Suprapubic skin (tissue), 4 donors: ENCODE measurements at places on chromosomes 3 and 15.
A peak's percentile ranks its signal among the peaks of the same experiment; 100 is the strongest.

- no peak for DNase-seq
Observed at GRCh38 chr3:53956586-53956985, 64.9 kb upstream of the SELENOK start.

- no peak for DNase-seq
Observed at GRCh38 chr3:11159421-11159904, 5.2 kb downstream of the HRH1 start.

GRCh38 chr3:82424031-82424339 lies 662.5 kb upstream of the GBE1 start:
- DNase-seq, result no peak

DNA sequence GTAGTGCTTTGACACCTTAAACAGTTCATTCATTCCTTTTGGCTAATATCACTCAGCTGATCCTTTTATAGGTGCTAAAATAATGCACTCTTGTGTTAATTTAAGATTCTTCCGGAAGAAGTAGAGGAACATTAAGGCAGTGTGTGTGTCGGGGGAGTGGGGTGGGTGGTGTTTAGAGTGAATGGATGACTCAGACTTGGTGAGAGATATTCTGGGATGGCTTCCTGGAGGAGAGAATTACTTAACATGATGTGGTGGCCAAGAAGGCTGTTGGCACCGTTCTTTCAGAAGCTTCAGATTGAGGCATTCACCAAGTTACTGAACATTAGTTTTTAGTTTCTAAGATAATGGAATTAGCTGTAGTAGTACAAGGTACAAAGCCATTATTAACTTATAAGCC lies 125.6 kb upstream of the ROPN1 start:
- DNase-seq, result no peak

- DNase-seq, result no peak
Observed at GRCh38 chr3:11810276-11810675, 36.4 kb downstream of the TAMM41 start.

DNA sequence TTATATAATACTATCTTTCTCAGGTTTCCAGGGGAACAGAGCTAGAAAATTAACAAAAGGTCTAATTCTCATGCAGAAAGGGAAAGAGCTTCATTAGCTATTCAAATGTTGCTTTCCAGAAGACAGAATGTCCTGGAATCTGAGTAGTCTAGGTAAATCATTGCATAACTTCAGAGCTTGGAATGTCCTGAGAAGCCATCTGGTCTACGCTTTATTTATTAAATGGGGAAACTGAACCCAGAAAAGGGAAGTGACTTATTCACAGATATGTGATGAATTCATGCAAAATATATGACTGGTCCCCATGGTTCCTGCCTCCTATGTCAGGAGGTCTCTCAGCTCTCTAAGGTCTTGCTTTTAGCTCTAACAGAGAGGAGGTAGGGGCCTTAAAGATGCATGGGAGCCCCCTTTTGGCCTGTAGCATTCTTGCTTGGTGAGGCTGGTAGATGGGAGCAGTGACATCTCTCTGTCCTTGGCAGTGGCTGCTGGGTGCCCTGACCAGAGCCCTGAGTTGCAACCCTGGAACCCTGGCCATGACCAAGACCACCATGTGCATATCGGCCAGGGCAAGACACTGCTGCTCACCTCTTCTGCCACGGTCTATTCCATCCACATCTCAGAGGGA lies 99.2 kb downstream of the CEMIP start:
- no peak for DNase-seq

- DNase-seq, result no peak
Observed at GRCh38 chr3:15151166-15151565, 52.2 kb upstream of the RBSN start.

DNA sequence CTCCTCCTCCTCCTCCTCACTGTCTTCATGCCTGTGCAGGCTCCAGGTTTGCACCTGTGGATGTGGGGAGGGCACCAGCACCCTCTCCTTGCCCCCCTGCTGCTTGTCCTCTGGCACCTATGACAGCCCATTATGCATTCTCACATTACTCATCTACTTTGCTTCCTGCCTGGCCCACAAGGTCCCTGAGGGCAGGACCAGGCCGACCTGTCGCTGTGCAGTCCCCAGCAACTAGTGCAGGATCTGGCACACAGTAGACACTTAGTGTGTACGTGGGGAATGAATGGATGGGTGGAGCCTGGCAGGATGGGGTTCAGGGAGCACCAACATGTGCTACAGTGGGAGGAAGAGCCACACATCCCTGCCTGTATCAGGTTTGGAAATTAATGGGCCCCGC lies 58.3 kb upstream of the TMEM115 start:
- no peak for DNase-seq

GRCh38 chr3:152419748-152420147 lies 151.0 kb downstream of the MBNL1 start:
- no peak for DNase-seq

DNA sequence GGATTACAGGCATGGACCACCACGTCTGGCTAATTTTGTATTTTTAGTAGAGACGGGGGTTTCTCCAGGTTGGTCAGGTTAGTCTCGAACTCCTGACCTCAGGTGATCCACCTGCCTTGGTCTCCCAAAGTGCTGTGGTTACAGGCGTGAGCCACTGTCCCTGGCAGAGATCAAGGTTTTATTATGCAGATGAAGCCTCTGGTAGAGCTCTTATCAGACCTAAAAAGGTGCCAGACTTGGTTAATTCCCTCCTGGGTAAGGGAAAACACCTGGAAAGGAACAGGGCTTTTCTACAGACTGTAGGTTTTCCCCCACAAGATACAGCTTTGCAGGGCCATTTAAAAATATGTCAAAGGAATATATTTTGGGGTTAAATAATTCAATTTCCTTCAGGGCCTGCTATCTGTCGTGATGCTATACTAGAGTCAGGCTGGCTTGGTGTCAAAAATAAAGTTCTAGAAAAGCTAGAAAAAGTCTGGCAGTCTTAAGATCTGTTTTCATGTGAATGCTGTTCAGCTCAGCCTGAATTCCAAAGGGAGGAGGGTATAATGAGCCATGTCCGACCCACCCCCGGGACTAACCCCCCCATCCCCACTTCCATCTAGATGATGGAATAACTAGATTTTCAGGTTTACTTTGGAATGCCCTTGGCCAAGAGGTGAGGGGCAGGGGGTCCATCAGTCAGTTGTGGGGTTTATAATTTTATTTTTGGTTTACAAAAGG lies 1.9 kb upstream of the BLOC1S6 start:
- no peak for DNase-seq

DNA sequence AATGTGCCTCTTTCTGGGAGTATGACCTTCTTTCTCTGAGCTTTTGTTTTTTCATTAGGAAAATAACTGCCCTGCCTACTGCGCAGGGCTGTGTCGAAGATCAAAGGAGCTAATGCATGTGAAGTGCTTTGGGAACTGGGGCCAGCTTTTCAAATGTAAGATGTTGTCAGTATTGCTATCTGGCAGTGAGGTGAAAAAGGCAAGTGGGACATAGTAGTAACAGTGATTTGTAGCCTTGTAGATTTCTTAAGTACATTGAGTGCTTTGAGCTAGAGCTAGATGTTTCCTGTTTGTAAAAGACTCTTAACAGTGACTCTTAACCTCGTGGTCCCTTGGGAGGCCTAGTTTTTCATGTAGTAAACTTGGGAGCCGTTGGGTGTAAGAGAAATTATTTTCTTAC lies 126.5 kb downstream of the ECT2 start:
- DNase-seq, result no peak

GRCh38 chr15:36863570-36863969 lies 236.8 kb downstream of the MEIS2 start:
- no peak for DNase-seq

GRCh38 chr3:51642462-51642861 lies 28.6 kb upstream of the TEX264 start:
- no peak for DNase-seq

- DNase-seq, result no peak
Observed at GRCh38 chr3:170499562-170500156, 81.0 kb downstream of the CLDN11 start.

- no peak for DNase-seq
Observed at GRCh38 chr3:7546253-7546652, 685.3 kb downstream of the GRM7 start.

DNA sequence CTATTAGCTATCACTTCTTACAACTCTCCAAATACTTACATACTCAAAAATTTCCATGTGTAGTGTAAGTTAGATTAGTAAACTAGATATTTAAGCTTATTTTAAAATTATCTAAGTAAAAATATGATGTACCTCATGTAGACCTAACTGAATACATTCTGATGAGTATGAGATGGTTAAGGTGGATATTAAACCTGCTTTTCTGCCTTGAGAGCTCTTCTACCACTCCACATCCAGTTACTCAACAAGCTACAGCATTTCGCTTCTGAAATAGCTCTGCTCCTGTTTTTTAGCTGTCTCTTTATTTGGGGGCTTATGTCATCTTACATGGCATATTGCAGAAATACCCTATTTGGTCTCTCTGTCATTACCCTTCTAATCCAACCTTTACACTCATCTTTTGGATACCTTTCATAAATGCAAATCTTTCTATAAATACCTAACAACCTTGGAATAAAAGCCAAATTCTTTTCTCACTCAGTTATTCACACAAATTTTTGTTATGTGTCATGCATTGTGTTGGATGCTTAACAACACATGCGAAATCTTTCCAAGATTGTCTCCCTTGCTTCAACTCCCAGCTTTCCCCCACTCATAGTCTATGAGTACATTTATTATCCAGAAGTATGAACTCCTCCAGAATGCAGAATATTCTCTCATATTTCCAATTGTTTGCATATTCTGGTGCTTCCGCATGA lies 92.0 kb downstream of the ALCAM start:
- no peak for DNase-seq

DNA sequence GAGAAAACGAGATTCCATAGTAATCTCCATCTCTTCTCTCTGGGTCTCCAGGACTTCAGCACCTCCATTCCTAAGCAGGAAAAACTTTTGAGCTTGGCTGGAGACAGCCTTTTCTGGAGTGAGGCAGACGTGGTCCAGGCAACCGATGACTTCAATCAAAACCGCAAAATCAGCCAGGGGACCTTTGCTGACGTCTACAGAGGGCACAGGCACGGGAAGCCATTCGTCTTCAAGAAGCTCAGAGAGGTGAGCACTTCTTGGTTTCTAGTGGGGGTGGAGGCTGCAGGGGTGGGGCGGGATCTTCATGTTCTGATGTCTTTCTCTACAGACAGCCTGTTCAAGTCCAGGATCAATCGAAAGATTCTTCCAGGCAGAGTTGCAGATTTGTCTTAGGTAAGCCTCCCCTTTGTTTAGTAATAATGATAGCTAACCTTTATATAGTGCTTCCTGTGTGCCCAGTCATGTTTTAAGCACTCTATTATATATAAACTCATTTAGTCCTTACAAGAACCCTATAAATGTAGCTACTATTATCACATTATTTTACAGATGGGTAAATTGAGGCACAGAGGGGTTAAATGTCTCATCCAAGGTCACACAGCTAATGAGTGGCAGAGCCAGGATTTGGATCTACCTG lies 35.0 kb upstream of the TATDN2 start:
- DNase-seq, result no peak

DNA sequence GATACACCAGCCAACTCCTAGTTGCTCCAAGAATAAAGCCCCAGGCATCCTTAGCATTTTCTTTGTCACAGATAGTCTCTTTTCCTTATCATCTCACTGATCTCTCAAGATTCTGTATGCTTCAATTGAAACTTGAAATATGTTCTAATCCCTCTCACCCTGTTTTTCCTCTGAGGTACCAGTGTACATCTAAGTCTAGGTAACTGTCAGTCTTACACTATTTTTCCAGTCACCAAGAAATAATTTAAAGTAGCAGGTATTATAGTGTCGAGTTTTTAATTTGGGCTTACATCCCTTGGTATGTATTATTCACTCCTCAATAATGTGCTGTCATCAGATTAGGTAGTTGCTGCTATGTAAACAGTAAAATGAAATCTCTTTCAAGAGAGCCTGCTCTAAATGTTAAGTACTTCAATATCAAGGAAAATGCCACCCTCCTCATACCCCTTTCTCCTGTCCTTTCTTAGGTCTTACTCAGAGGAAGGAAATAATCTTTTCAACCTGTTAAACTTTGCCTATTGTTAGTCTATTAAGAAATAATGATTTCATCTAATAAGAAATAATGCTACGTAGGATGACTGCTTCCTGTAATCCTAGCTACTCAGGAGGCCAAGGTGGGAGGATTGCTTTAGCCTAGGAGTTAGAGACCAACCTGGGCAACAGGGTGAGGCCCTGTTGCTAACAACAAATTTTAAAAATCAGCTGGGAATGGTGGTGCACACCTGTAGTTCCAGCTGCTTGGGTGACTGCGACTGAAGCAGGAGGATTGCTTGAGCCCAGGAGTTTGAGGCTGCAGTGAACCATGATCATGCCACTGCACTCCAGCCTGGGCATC lies 39.8 kb downstream of the TSC22D2 start:
- DNase-seq, result no peak

DNA sequence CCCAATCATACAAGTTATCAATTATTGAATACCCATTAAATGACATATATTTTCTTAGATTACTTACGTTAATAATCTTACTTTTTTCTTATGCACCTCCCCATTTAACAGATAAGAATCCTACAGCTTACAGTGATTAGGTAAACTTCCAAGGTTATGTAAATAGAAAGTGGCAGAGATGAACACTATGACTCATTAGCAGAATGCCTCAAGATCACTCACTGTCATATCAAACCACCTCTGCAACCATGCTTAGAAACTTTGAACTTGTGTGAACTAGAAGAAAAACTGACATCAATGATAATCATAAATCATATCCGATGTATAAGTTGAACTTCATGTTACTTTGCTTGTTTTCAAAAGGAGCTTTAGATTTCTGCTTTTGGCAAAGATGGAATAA lies 911.6 kb upstream of the ARPP21 start:
- no peak for DNase-seq

- no peak for DNase-seq
Observed at GRCh38 chr3:14857506-14857905, 38.7 kb downstream of the FGD5 start.

- no peak for DNase-seq
Observed at GRCh38 chr3:67647390-67647878, 7.0 kb downstream of the SUCLG2 start.

DNA sequence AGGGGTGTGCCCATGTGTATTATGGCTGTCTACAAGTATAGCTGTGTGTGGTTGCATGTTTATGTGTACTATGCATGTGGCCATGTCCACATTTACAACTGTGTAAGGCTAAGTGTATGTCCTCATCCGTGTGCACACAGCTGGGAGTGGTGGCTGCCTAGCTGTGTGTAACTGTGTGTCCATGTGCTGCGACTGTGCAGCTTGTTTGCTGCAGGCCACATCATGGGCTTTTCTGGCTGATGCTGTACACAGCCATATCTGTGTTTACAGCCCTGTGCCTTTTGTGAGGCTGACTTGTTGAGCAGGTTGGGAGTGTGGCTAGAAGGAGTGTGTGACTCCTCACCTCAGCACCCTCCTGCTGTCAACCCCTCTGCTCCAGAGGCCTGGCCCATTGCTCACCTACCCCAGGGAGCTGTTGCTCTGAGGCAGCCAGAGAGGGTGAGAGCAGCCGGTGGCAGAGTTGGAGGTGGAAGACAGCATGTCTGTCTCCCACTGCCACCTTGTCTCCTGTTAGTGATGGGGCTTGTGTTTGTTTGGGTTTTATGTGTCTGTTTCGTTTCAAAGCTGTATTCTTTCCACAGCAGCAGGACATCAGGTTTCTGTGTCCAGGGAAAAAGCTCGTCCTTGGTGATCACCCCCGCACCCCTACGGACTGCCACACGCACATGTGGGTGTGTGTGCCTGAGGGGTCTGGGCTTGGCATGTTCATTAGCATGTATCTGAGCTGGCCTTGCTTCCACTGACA lies 1.4 kb upstream of the GRM2 start:
- peak; percentile 34 for DNase-seq
